ENCODE measurements at places on chromosomes 7 and 10.

- peak; percentile 36 for DNase-seq
Measured at GRCh38 chr10:114042895-114043531, 653 bp upstream of the ADRB1 start.

DNA sequence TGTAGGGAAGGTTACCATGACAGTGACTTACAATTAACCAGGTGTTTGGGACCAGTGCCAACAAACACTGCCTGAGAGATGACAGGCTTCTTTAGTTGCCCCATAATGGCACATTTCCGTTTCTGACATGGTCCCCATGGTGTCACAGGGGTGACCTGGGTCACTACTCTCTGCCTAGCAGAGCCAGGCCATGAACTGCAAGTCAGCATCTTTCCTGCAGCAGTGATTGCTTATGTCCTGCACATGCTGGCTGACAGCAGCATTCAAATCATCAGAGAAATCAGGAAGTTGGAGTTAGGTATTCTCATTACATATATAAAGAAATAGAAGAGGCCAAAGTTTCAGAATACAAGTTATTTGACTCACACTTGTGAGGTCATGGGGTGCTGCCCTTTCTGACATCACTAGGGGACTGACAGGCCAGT is 47.1 kb upstream of the ZNRF2 start:
- DNase-seq: no peak

- DNase-seq: no peak
Measured at GRCh38 chr10:97279121-97279815, 13.2 kb downstream of the ARHGAP19 start.

GRCh38 chr10:19480353-19480752 is 335.9 kb upstream of the PLXDC2 start:
- no peak for DNase-seq

GRCh38 chr7:37118004-37118403 is 330.7 kb downstream of the ELMO1 start:
- no peak for DNase-seq

DNA sequence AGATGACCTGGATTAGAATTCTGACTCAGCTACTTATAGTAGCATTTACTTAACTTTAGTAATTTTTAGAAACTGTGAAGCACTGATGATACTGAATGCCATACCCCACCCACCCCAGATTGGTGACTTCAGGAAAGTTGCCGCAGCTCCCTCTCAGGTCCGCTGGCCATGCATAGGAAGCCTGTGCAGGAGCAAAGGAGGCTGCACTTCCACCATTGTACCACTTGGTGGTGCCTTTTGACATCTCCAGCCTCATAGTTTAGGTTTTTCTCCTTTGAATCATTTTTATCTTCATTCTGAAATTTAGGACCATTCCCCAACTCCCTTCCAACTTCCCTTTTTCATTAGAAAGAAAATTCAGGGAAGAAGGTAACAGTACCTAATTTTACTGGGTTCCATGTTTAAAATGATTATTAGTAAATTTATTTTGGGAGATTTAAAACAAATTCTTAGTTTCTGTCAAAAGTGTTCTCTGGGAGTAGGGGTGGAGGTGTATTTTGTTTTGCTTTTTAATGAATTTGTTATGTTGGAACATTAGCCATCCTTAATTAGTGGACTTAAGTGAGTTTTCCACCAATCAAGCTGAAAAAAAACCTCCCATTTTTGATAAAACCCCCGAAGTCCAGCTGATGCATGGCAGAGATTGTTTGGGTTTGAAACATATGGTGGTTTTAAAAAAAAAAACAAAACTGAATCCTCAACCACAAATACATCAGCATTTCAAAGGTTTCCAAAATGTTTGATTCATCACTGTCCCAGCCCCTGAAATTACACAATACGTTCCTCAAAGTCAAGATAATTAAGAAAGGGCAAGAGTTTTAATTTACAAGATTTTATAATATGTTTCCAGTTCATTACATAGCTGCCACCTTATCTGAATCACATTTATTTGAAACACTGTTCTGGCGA is 109.6 kb downstream of the WNT2 start:
- peak; percentile 62 for DNase-seq

- no peak for DNase-seq
Measured at GRCh38 chr10:60425392-60426110, 35.9 kb upstream of the ANK3 start.

GRCh38 chr7:154795437-154795836 is 207.5 kb downstream of the PAXIP1 start:
- no peak for DNase-seq

DNA sequence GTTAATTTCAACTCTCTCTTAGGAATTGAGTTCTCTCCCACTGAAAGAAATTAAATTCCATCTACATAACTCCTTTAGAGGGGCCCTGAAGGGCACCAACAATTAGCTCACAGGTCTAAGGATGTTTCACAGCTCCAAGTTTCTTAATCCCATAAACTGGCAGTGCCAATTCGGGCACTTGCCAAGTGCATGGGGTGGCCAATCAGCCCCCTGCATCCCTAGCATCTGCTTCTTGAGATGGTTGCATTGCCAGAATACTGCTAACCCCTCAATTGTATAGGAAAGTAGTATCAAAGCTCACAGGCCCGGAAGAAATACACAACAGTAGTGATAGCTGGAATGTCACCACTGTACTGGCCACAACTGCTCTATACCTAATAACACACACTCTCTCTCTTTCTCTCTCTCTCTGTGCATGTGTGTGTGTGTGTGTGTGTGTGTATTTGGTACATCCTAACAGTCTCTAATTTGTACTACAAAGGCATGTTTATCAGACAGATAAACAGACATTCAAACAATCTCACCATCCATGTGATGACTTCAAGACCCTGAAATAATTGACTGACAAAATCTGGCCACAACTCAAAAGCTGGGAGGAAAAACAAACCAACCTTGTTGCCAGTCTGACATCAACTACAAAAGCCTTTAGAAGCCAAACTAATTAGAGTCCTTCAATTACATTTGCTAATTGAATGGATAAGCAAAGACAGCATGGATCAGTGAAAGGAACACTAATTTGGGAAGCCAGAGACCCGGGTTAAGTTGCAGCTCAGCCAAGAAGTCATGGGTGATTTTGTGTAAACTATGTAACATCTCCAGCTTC is 27.8 kb downstream of the HIBADH start:
- DNase-seq: peak; percentile 39

DNA sequence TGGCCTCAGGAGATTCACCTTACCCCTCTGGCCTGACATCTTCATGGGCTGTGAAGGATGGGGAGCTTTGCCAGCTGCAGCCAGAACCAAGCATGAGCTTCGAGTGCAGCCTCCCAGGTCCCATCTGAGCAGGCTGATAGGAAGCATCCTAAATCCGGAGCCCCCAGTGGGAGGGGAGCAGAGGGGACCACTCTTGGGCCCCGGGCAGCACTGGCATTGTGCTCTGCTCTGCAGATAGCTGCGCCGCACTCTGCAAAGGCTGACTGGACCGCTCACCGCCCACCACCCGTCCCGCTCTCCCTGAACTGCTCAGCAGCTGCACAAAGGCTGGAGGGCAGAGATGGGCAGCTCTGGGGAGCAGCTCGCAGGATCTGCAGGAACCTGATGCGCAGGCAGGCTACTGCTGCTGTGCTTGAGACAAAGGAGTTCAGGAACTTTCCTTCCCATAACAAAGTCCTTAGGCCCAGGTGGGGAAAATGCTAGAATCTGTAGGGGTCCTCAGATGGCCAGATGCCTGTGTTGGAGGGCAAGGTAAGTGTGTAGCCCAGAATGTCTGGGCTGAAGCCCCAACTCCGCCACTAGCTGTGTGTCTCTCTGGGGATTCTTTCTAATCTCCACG is 51.8 kb downstream of the ARHGAP22 start:
- DNase-seq: no peak

DNA sequence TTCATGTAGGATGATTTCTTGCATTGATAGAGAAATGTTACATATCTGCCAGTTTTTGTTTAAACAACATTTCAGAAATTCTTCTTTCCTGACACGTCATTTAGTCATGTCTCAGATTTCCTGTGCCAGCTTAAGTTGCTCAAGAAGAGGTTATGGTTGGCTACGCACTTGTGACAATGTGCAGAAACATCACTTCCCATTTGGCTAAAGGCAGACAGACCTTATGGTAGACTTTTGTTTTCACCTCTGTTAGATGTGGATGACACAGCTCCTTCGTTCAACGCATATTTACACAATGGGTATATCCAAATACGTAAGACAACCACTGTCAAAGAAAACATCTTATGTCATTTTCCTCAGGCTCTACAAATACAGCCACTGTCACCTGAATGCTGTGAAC is 125.8 kb downstream of the DOCK4 start:
- DNase-seq: no peak

- DNase-seq: no peak
Measured at GRCh38 chr7:55570939-55571338, 1.4 kb downstream of the VOPP1 start.

- no peak for DNase-seq
Measured at GRCh38 chr7:964401-965231, 10.1 kb upstream of the ADAP1 start.

GRCh38 chr7:100189061-100189460 is 11.3 kb downstream of the STAG3 start:
- no peak for DNase-seq

DNA sequence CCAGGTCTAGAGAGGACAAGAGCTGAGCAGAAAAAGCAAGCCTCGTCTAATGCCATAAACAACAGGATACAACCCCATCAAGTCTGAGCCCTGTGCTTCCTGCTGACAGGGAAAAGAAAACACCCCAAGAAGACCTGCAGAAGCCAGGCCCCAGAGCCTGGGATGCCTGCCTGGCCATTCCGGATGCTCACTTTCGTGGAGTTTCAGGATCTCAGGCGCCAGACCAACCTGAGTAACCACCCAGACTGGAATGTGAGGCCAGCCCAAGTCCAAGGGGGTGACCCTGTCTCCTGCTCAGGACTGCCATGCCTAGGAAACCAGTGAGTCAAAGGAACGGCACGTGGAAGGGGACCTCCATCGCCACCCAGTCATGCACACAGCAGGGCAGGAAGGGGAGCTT is 74.3 kb downstream of the PLXNA4 start:
- no peak for DNase-seq

GRCh38 chr7:35718047-35718446 is 23.1 kb upstream of the HERPUD2 start:
- DNase-seq: no peak

GRCh38 chr10:7243873-7244272 is 167.0 kb downstream of the SFMBT2 start:
- no peak for DNase-seq

DNA sequence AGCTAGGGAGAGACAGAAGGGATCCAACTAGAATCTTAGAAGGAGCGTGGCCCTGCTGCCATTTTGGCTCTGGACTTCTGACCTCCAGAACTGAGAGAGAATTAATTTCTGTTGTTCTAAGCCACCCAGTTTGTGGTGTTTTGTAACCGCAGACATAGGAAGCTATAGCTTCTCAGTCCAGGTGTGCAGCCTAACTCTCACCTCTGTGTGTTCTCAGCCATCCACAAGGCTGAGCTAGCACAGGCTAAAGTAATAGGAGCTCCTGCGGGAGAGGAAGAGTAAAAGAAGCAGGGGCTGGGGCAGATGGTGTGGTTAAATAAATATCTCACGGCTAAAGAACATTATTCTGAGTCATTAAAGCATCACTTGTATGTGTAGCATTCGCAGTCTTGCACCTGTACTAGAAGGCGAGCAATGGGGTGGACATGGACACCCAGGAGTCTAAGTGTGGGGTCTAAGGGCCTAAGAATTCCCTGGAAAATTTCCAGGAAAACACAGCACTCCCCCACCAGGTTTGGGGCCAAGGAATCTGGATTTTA is 94.1 kb downstream of the AOAH start:
- DNase-seq: no peak

GRCh38 chr7:123397746-123398338 is 136.6 kb downstream of the IQUB start:
- DNase-seq: no peak

DNA sequence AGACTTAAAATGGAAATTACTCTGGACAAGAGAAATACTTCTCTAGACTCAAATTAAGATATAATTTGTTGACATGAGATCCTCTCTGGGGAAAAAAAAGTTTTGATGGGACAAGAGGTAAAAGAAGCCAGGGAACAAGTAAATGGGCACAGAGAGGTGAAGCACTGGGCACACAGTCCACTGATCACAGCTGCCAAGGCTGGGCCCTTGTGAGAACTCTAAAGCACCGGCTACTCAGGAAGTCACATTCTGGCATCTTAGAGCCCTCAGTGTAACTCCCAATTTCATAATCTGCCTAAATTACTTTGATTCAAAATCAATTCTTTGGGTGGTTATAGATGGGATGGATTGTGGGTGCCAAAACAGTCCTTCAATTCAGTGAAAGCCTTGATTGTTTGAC is 123.2 kb upstream of the CACNA2D1 start:
- no peak for DNase-seq

All from D341Med (cell line).